HCT116 (cell line): ENCODE measurements at places on chromosomes 3 and 15.

- no peak overlapping the region for H3K4me3 ChIP-seq
- no peak for DNase-seq
- H3K27ac ChIP-seq, result no peak overlapping the region
- no peaks in the 10 kb centered on the region for H3K36me3 ChIP-seq
Observed at GRCh38 chr15:100134586-100134985, 207.2 kb downstream of the ADAMTS17 start.

- no peaks in the 10 kb centered on the region for H3K36me3 ChIP-seq
- no peaks in the 10 kb centered on the region for H3K27me3 ChIP-seq
- peaks cover 6% of the 10 kb centered on the region; the same call in 1 of the 2 replicates for H3K4me1 ChIP-seq
- H3K27ac ChIP-seq, result no peak overlapping the region
Observed at GRCh38 chr3:133595341-133595740, 21.9 kb downstream of the CDV3 start.

DNA sequence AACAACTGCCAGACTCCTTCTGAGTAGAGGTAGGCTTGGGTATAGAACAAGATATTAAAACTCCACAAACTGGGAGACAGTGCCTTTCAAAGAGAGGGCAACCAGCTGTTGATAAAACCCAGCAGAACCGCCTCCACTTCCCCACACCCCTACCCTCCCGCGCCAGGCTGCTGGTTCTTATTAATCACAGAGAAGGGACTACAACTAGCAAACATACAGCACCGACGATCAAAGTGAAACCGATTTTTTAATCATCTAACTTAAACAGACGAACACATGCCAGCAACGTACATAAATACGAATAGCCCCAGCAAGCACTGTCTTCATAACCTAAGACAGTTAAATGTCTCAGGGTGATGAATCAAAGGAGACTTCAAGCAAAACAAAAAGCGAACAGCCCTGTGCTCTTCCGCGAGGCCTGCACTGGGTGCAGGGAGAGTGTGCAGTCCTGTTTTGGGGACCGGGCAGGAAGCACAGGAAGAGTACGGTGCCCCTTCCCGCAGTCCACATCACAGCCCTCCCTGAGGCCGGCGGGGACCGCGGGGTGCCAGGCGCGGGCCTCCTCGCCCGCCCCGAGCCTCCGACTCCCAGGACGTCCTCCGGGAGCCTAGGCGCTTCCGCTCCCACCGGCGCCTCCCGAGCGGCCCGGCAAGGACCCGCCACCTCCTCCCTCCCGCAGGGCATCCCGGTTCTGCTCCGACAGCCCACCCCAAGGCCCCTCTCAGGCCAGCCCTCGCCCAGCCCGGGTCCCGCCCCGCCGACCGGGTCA, 75.1 kb upstream of the VGLL4 start:
- peak; percentile 26 for DNase-seq
- H3K27ac ChIP-seq, result peak overlapping the region; percentile 80
- H3K4me3 ChIP-seq, result peak overlapping the region; percentile 81
- H3K27me3 ChIP-seq, result no peaks in the 10 kb centered on the region

- DNase-seq, result no peak
- no peak overlapping the region for H3K4me3 ChIP-seq
- H3K27ac ChIP-seq, result no peak overlapping the region
- no peaks in the 10 kb centered on the region for H3K27me3 ChIP-seq
Observed at GRCh38 chr3:55604402-55604801, 117.3 kb upstream of the WNT5A start.

DNA sequence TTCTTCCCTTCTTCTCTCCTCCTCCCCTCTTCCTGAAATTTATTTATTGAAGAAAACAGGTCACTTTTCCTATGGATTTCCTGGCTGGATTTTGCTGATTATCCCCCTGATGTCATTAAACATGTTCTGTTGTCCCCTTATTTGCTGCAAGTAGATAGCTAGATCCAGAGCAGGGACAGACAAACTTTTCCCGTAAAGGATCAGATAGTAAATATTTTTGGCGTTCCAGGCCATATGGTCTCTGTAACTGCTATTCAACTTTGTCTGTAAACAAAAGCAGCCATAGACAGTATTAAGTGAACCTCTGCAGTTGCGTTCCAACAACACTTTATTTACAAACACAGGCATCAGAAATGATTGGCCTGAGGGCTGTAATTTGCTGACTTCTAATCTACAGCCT, 241.3 kb downstream of the NEK10 start:
- no peaks in the 10 kb centered on the region for H3K36me3 ChIP-seq
- H3K27me3 ChIP-seq, result no peaks in the 10 kb centered on the region
- no peaks in the 10 kb centered on the region for H3K4me1 ChIP-seq
- no peak overlapping the region for H3K27ac ChIP-seq
- no peak overlapping the region for H3K4me3 ChIP-seq

DNA sequence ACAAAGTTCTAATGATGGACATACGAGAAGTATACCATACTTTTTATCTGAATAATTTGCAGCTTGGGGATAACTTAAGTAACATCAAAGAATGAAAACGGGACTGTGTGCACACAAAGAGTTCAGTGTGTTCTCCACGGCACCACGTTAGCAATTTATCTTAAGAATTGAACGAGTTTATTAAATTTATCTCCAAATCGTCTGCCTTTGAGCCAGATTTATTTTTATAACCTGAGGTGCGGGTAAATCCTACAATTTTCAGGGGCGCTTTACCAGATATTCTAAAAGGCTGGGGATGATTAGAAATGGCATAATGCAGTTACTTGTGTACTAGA, 3.5 kb downstream of the CHD2 start:
- no peaks in the 10 kb centered on the region; the same call in none of the 2 replicates for H3K36me3 ChIP-seq
- peaks cover 70% of the 10 kb centered on the region for H3K4me1 ChIP-seq
- no peak for DNase-seq
- H3K27ac ChIP-seq, result peak overlapping the region; percentile 97

DNA sequence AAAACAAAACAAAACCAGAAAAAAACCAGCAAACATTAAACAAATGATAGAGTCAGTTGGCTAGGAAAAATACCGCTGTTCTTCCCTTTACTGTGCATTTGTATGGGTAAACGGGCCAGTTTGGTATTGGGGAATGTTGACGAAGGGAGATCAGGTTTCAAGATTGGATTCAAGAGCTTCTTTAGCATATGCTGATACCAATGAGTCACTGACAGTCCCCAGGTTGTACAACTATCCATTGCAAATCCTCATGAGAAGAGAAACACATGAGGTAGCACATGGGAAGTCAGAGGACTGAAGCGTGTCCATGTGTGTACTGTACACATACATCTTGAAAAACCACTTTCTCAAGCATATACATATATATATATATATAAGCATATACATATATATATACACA, 25.6 kb downstream of the TIGIT start:
- no peak overlapping the region for H3K4me3 ChIP-seq
- H3K27me3 ChIP-seq, result no peaks in the 10 kb centered on the region
- no peaks in the 10 kb centered on the region; the same call in 1 of the 2 replicates for H3K36me3 ChIP-seq

DNA sequence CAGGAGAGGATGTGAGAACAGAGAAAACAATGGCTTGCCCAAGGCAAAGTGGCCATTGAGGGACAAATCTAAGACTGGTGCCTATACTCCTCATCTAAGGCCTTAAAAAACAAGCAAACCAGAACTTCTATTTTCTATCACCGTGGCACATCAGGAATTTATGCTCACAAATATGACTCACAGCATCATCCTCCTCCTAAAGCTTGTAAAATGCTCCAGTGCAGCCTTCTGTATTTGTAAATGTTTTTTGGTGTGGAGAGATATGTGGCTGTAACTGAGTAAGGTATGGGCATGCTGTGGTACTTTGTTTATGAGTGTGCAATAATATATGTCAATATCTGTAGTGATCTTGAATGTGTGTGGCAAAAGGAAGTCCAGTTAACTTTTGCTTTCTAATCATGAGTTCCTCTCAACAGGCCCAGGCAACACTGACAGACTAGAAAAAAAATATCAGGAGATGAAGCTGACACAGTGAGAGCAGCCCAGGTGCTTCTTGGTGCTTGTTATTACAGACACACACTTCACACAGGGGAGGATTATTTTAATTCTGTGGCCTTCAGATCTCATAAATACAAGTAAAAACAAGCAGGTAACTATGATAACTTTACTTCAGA, 60.3 kb downstream of the CTNNB1 start:
- DNase-seq, result no peak
- H3K36me3 ChIP-seq, result no peaks in the 10 kb centered on the region
- no peaks in the 10 kb centered on the region for H3K27me3 ChIP-seq
- H3K4me3 ChIP-seq, result no peak overlapping the region
